ENCODE measurements at places on chromosomes 16 and 17.

DNA sequence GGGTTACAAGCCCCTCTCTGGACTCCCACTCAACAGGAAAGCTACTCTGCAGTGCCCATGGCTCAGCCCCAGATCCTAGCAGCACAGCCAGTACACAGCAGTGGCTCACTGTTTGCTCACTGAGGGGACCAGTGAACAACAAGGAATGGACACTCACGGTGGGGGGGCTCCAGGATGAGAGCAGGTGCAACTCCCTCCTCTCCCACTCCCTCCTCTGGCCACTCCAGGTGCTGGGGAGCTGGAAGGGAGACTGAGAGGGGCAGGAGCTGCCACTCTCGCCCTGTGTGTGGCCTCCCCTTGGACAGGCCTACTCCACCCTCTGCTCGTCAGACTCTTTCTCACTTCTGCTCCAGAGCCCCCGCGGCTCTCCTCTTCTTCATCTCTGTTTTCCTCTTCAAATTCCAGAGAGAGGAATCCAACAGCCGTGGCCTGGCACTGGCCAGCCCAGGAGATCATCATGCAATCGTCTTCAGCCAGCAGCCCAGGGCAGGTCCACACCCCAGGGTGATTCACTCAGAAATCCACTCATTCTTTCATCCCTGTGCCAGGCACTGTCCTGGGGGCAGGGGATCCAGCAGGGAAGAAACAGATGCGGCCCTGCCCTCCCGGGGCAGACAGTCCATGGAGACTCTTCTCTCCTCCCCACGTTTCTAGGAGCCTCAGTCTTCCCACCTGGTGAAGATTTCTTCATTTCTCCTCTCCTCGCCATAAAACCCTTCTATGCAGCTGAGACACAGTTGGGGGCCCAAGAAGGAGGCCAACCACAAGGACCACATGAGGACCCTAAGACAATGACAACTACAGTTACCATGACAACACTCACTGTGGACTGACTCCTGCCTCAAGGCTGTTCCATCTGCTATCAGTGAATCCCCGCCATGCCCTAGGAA, 30.7 kb downstream of the CFAP20 start:
- DNase-seq = no peak

- no peak for DNase-seq
Observed at GRCh38 chr17:38547444-38547843, 58.3 kb downstream of the SRCIN1 start.

GRCh38 chr17:74252211-74252610, 21.8 kb upstream of the DNAI2 start:
- no peak for DNase-seq

DNA sequence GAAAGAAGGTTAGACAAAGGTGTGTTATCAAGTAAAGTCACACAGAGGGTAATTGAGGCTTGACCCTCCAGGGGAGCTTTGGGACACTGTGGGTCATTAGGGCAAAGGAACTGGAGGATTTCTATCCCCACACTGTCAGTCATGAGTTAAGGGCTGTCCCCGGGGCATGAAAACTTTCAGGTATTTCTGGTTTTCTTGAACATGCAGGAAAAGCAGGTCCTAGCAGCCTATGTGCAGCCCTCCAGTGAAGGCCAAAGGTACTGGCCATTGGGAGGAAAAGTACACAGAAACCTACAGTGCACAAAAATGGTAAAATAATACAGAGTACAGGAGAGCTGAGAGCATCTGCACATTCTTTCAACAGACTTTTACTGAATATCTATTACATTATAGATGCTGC, 44.4 kb upstream of the SCNN1B start:
- DNase-seq = no peak

GRCh38 chr16:1830213-1830612, 3.2 kb downstream of the FAHD1 start:
- no peak for DNase-seq

DNA sequence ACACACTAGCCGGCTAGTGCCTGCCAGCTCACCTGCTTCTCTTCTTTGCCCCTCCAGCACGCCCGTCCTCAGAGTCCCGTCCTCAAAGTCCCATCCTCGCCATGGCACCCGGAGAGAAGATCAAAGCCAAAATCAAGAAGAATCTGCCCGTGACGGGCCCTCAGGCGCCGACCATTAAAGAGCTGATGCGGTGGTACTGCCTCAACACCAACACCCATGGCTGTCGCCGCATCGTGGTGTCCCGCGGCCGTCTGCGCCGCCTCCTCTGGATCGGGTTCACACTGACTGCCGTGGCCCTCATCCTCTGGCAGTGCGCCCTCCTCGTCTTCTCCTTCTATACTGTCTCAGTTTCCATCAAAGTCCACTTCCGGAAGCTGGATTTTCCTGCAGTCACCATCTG, 3.6 kb downstream of the SCNN1G start:
- DNase-seq = no peak

DNA sequence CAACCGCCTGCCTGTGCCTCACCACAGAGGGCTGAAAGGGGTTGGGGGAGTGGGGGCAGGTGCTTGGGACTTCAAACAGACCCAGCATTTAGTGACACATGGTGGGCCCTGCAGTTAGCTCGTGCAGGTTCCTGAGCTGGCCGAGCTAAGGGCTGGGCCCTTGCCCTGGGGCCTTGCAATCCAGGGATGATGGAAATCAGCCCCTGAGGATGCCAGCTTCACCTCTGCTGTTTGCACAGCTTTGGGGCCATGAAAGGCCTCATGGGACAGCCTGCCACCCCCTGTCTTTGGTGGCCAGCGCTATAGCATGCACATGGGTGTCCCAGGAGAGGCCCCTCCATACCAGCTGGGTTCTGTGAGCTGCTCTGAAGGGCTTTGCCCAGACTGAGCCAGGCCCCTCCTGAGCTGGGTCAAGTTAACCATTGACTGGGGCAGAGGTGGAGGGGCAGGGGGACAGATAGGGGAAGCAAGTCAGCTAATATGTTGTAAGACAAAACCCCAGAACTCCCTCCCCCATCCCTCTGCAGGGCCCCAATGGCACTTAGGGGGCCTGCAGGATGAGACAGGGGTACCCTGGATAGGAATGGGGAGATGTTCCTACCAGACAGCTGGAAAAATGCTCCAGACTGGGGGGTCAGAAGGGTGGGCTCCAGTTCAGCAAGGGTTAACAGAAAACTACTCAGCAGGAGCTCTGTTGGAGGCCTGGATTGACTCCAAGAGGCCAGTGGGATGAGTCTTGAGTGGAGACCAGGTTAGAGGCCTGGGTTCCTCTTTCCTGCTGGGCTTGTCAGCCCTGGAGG, 692 bp downstream of the PRR15L start:
- DNase-seq = no peak

DNA sequence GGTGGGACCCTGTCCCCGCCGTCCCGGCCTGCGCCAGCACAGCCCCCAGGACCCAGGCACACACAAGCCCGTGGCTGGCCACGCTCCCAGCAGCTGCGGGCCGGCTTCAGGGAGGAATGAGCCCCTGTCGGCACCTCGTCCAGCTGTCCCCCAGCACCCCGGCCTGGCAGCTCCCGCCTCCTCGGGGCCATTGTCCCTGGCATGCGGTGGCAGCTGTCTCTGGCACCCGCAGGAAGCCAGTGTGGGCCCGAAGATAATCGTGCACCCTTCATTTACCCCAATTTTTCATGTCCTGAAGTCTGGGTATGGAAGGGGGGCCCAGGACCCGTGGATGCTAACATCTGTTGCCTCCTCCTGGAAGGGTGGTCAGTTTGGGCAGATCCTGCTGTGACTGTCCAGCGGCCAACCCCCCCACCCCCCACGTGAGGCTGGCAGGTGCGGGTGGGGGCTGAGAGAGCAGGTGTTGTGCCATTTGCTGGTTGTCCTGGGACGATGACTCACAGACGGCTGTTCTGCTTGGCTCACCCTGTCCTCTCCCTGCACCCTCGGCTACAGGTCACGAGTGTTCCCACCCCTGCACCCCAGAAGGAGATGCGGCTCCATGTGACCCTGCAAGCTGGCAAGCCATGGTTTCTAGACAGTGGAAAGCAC, 4.0 kb upstream of the LMF1 start:
- no peak for DNase-seq

GRCh38 chr16:28931801-28932225, at the start of gene CD19:
TSS of gene CD19 (plus strand) at chr16:28931971. CDS start at chr16:28932001, 30 bp downstream.
- no peak for DNase-seq

DNA sequence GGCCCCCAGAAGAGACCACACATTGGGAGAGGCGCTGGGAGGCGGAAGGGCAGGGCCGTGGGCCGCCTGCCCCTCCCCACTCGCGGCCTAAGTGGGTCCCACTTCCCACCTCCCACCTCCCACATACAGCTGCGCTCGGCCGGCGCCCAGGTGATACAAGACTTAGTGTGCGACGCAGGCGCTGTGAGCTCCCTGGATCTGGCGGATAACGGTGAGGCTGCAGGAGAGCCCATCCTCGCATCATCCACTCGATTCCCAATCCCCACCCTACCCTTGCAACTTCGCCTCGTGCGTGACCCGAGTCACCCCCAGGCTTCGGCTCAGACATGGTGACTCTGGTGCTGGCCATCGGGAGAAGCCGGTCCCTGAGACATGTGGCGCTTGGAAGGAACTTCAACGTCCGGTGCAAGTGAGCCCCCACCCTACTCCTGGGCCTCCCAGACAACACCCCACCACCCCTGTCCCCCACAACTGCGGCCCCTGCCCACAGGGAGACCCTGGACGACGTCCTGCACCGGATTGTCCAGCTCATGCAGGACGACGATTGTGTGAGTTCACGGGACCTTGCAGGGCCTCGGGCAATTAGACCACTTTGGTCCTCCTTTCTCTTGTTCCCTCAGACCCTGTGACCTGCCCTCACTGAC, 3.9 kb downstream of the CARMIL2 start:
- no peak for DNase-seq

DNA sequence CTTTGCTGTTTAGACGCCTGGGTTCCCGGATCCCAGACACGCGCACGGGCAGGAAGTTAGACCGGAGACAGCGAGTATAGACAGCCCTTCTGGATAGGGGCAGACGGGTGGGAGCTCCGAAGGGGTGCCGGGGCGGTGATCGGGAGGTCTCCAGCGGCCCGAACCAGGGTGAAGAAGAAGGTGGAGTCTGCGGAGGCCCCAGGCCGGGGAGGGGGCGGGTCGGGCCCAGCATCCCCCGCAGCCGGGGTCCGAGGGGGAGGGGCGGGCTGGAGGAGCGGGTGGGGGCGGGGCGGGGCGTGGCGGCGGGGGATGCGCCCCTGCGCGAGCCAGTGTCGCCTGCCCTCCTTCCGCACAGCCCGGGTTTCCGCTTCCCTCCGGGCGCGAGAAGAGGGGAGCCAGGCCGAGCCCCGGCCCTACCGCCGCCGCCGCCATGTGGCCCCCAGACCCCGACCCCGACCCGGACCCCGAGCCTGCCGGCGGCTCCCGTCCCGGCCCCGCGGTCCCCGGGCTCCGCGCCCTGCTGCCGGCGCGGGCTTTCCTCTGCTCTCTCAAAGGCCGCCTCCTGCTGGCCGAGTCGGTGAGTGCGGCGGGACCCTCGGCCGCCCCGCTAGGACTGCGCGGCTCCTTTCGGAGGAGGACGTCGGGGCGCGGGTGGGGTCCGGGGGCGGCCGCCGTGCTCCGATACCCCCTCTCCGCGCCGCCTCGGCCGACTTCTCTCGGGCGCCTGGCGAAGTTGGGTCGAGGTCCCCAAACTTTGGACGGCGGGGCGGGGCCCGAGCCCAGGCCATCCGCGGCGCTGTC, at the start of gene CMTM3:
CMTM3 (plus strand) TSS at position 329 of the 801 bp plus-strand sequence; CDS start at position 431, 102 bp downstream.
- DNase-seq = peak; percentile 53

DNA sequence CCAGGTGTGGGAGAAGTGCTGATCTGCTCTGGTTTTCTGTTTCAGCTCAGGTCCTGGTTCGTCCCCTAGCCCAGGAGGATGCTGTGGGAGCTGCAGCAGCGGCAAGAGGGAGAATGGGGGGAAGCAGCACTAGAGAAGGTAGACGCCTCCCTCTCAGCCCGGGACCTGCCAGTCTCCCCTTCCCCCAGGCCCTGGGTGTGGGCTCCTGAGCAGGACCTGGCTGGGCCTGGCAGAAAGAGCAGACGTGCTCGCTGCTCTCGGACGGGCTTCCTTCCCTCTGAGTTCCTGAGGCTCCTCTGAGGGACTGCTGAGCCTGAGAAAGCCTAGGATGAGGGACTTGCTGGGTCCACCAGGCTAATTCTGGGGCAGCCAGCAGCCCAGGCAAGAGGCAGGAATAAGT, 3.1 kb downstream of the PRCD start:
- DNase-seq = no peak

DNA sequence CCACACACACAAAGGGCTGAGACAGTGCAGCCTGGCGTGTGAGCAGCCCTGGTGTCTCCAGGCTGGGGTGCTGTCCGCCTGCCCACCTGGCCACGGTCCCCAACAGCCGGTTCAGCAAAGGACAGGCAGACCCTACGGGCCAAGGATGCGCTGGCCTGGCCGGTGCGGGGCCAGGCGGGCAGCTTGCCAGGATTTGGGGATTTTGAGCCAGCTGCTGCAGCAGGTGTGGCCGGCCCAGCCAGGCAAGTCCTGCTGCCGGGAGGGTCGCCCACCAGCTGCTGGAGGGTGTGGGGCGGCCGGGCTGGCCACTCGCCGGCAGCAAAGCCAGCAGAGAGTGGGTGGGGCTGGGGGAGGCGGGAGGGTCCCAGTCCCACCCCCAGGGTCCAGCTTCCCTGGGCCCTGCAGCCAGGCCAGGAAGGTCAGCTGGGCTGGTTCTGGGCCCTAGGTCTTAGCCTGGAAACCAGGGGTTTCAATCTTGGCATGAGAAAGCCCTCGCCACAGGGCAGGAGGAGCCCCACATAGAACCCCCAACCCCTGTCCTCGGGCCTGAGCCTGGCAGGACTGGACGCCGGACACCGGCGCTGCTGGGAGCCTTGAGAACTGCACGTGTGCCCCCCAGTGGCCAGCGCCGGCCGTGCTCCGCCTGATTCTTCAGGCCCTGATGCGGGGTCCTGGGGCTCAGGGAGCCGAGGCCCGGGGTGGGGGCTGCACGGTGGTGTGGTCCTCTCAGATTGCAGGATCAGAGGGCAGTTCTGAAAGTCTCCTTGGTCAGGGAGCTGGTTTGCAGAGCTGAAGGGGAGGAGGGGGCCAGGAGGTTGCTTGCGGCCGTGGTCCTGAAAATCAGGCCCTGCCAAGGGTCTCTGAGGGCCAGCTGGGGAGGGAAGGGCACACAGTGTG, 17.6 kb upstream of the SSTR5 start:
- peak; percentile 17 for DNase-seq

- no peak for DNase-seq
Observed at GRCh38 chr17:48571024-48571818, 6.9 kb downstream of the HOXB4 start.

- no peak for DNase-seq
Observed at GRCh38 chr16:53784291-53784690, 80.3 kb downstream of the FTO start.

DNA sequence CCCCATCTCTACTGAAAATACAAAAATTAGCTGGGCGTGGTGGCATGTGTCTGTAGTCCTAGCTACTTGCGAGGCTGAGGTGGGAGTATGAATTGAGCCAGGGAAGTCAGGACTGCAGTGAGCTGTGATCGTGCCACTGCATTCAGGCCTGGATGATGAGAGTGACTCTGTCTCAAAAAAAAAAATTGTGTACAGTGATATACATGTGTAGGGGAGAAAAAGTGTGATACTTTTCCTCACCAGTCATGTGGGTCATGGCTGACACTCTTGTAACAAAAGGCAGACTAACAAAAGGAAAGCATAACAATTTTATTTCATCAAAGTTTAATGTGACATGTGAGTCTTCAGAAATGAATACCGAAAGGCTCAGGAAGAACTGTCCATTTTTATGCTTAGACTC, 2.0 kb upstream of the ABCC12 start:
- no peak for DNase-seq

Data from stimulated activated CD8-positive, alpha-beta memory T cell treated with anti-CD3 and anti-CD28 coated beads, Interleukin-7, amount 100 ng/mL, for 24 hours (primary cell).